ENCODE measurements at places on chromosomes 12 and 14.
A peak's percentile ranks its signal among the peaks of the same experiment; 100 is the strongest.

- no peak for DNase-seq
Observed at GRCh38 chr12:124756166-124756565, 107.5 kb downstream of the SCARB1 start.

GRCh38 chr12:58967561-58967960, 47.3 kb upstream of the LRIG3 start:
- no peak for DNase-seq

- DNase-seq, result no peak
Observed at GRCh38 chr12:65742018-65743010, 82.0 kb upstream of the HMGA2 start.

- no peak for DNase-seq
Observed at GRCh38 chr12:1161197-1161596, 170.2 kb downstream of the ERC1 start.

DNA sequence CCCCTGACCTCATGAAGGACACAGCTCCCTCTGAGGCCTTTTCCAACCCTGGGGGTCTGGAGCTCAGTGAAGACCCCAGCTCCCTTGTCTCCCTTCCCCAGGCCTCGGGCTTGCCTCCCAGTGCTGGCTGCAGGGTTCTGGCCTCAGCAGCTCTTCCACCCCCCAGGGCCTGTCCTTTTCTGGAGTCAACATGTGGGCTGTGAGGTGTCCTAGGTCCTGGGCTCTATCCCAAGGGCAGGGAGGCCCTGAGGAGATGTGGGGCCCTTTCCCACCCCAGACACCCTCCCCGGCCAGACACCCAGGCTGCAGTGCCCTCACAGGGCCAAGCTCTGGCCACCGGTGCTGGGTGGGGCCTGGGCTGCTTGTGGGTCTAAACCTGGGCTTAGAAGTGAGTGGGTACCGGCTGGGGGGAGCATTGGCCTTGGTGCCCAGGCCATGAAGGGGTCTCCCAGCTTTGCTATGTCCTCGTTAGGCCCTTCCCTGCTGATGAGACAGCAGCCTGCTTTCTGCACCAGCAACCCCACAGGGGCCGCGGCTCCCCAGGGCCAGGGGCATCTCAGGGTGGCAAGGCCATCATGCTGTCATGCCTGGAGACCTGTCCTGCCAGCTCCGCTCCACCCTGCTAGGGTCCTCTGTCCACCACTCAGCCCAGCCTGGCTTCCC, 2.7 kb upstream of the CRIP2 start:
- DNase-seq, result no peak

- DNase-seq, result peak; percentile 99
Observed at GRCh38 chr12:69897744-69898143, 72.7 kb downstream of the MYRFL start.

GRCh38 chr14:53956427-53957201, at the start of gene BMP4:
TSS of gene BMP4 (minus strand) at chr14:53956825. CDS start at chr14:53952222, 4,603 bp downstream.
- peak; percentile 74 for DNase-seq

DNA sequence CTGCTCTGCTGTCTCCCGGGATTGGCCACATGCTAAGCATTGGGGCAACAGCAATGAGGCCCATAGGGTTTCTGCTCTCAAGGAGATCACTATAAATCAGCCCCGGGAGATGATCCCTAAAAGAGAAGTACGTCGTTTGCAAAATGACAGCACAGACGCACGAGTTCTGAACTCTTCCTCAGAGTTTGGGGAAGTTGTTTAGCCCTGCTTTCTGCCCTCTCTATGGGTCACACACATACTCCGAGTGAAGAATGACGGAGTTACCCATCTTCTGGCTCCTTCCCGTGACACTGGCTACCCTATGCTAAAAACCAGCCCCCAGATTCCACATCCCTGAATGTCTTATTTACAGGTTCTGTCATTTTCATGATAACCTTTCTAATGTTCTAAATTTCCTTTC, 258.0 kb upstream of the PLEKHG7 start:
- DNase-seq, result no peak

DNA sequence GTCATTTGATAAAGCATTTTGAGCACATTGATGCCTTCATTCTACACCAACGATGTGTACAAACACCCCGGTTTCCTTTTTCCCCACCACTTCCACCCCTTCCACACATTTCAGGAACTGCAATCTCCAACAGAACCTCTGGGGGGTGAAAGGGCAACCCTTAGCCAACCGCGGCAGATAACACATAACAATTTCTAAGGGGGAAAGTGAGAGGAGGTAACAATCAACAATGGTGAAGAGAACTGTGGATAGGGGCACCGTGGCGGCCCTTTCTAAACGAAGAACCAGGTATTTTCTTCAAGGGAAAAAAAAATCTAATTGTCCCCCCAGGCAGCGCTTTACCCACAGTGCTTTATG, 1.1 kb downstream of the KITLG start:
- no peak for DNase-seq

- no peak for DNase-seq
Observed at GRCh38 chr14:37036669-37037341, 135.6 kb downstream of the SLC25A21 start.

GRCh38 chr14:59292921-59293534, 104.6 kb downstream of the DAAM1 start:
- no peak for DNase-seq

GRCh38 chr14:61499991-61500390, 178.6 kb downstream of the PRKCH start:
- DNase-seq, result no peak

GRCh38 chr14:101183376-101184103, 280.0 kb upstream of the RTL1 start:
- DNase-seq, result no peak

DNA sequence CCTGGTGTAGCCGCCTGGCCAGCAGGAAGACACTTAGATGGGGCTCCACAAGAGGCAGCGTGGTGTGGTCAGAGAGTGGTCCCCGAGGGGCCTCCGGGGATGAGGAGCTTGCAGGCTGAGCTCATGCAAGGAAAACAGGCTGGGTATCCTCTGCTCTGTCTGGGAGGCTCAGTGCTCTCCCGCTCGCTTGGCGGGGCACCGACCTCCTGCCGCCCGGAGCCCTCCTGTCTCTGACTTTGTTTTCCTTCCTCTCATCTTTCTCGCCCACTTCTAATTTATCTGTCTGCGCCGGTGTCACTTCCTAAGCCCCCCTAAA, 31.3 kb upstream of the DLK1 start:
- DNase-seq, result no peak

GRCh38 chr12:52884526-52885293, 20.2 kb downstream of the KRT8 start:
- peak; percentile 73 for DNase-seq

GRCh38 chr14:21543521-21543960, 17.4 kb upstream of the SALL2 start:
- DNase-seq, result no peak

- DNase-seq, result peak; percentile 3
Observed at GRCh38 chr12:112686373-112686772, 105.2 kb upstream of the RPH3A start.

DNA sequence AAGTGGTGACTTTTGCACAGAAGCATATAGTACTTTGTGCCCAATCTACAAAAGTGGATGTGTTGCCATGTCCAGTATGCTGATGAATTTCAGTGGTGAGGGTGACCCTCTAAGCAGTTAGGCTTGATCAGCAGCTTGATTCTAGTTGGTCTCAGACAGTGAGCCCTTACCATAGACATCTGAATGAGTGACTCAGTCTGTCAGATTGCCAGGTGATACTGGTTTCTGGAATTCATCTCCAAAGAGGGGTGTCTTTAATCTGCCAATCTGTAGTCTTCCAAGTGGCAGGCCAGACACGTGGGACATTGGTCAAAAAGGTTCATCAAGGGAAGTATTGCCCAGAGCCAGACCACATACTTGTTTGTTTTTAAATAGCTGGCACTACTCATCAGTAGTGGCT, 187.4 kb upstream of the SLC16A7 start:
- no peak for DNase-seq

GRCh38 chr12:124321556-124322270, 26.8 kb downstream of the RFLNA start:
- no peak for DNase-seq

DNA sequence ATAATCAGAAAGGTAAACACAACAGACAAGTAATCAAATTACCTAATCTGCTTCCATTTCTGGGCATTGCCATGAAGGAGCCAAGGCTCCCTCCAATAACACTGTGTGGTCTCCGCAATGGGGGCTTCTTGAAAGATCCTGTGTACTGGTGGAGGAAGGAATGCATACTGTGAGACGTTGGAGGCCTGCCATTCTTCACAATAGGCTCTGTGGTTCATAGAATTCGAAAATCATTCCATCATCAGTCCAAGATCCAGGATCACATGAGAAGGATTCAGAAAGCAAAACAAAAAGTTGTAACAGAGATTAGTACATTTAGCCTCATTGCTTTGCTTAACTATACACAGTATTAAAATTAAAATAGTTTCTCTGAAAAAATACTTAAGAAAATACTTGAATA, 76.3 kb downstream of the CDK17 start:
- DNase-seq, result no peak

DNA sequence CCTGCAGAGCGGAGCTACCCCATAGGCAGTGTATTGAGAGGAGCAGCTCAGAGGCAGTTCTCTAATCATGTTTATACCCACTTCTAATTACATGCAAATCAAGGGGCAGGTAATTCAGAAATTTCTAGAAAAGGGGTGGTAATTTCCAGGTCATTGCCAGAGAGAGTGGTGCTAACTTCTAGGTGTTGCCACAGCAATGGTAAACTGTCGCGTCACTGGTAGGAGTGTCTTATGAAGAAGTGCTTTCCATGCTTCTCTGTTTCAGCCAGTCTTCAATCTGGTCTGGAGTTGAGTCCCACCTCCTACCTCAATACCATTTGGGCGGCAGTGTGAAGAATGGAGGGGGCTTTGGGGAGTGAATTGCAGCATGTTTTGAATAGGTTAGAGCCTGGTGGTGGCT, 8.5 kb upstream of the AMN1 start:
- no peak for DNase-seq

- DNase-seq, result no peak
Observed at GRCh38 chr14:33642691-33643244, 308.1 kb downstream of the EGLN3 start.

DNA sequence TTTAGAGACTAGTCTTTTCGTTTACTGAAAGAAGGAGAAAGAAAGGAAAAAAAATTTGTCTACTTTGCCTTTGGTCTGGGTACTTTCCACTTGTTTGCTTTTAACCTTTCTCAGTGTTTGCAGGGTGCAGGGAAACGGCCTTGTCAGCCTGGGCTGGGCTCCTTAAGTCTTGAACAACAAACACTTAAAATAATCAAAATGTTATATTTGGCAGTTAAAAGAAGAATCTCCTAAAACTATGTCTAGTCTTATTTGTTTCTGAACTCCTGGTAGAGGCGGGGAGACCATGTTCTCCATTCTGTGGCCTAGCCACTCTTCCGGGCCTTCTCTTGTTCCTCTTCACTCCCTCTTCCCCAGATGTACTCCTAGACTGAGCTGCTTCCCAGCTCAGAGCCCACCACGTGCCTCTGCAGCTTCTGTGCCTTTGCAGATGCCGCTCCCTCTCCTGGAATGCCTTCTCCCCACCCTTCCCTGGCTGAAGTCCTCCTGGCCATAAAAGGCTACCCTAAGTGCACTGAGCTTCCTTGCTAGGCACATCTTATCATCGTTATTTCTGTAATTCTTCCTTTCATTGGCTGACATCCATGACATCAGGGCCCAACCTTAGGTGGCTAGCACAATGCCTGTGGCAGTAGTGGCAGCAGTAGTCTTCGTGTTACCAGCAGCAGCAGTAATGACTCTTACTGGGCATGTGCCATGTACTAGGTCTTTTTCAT, 432.9 kb downstream of the ZFP36L1 start:
- no peak for DNase-seq

DNA sequence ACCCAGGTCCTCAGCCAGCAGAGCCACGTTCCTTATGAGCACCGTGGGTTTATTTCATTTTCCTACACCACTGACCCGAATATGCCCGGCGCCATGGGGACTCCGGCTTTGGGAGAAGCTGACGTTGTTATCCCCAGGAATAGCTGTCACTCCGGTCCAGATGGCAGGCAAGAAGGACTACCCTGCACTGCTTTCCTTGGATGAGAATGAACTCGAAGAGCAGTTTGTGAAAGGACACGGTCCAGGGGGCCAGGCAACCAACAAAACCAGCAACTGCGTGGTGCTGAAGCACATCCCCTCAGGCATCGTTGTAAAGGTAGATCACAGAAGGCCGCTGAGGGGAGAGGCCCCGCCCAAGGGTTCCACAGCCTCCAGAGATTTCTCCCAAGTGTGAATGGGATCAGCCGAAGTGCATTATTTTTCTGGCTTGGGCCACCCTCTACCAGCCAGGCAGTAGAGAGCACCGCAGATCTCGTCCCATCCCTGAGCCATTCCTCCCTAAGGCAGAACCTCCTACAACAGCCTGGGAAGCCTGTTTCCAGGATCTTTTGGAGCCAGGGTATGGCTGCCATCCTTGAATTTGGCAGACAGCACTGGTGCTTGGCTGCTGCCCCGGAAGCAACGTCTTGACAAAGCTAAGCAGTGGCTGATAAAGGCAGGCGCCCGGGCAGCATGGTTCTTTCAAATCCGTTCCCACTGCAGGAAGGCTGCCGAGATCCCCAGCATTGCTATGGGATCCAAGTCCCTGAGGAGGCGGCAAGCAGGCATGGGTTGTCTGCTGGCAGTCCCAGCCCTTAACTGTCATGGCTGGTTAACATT, 17.8 kb downstream of the CDK2AP1 start:
- no peak for DNase-seq

- DNase-seq, result peak; percentile 35
Observed at GRCh38 chr12:11746024-11746771, 96.7 kb downstream of the ETV6 start.

DNA sequence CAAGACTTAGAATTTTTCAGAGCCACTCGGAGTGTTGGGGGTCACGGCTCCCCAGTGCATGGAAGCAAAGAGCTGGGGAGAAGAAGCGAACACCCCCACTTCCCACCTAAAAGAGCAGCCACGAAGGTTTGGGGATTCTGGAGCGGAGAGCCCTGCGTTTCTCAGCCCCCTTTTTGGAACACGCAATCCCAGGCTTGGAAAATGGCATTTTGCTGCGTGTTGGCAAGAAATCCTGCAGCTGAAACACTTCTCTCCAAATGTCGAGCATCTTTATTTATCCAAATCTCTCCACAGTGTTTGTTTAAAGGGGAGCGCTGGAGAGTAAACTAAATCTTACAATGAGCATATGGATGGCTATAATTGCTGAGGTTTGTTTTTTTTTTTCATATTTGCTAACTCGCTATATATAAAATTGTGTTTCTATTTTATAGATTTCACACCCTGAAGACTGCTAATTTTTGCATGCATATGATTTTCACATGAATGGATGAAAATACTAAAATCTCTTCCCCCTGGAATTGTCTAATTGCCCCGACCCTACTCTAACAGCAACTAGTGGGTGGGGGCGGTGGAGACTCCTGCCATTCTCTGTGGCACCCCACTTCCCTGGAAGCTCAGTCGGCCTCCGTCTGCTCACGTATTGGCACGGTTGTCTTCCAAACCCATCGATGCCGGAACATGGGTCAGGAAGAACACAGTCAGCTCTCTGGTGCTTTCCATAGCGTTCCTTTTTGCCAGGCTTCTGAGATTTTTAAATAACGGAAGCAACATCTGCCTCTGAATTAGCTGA, 120.5 kb downstream of the GCH1 start:
- no peak for DNase-seq
